ENCODE measurements at places on chromosomes 11 and 22.

- no peak overlapping the region for H3K27ac ChIP-seq
- H3K36me3 ChIP-seq = no peaks in the 10 kb centered on the region
- no peak for DNase-seq
- no peaks in the 10 kb centered on the region for H3K27me3 ChIP-seq
Measured at GRCh38 chr11:113967361-113967760, 7.5 kb upstream of the HTR3A start.

GRCh38 chr22:32682990-32683389 is 118.5 kb upstream of the TIMP3 start:
- H3K27me3 ChIP-seq = no peaks in the 10 kb centered on the region
- no peak for DNase-seq
- no peak overlapping the region for H3K27ac ChIP-seq

- DNase-seq = peak; percentile 67
- peaks cover 21% of the 10 kb centered on the region for H3K27me3 ChIP-seq
- H3K36me3 ChIP-seq = no peaks in the 10 kb centered on the region
- H3K27ac ChIP-seq = no peak overlapping the region
- peaks cover 11% of the 10 kb centered on the region for H3K4me1 ChIP-seq
Measured at GRCh38 chr11:36361901-36362391, 65.9 kb downstream of the PRR5L start.

DNA sequence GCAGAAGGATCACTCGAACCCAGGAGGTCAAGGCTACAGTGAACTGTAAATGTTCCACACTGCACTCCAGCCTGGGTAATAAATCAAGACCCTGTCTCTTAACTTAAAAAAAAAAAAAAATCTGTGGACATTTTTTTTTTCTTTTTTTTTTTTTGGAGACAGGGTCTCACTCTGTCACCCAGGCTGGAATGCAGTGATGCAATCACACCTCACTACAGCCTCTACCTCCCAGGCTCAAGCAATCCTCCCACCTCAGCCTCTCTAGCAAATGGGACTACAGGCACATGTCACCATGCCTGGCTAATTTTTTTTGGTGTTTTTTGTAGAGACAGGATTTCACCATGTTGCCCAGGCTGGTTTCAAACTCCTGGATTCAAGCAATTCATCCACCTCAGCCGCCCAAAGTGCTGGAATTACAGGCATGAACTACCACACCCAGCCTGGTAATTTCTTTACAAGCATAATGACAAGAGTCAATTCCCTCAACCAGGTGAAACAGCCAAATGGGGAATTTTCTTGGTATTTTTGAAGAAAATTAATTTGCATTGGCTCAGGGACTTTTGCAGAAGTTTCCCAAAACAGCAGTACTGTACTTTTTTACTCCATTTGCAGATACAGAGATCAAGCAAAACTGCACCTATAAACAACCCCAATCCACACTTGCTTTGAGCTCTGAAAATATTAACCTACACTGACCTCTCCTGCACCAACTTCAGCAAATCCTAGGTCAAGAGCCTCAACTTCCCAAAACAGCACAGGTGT is 44.0 kb downstream of the MRTFA start:
- H3K4me3 ChIP-seq = no peak overlapping the region
- H3K4me1 ChIP-seq = peaks cover 47% of the 10 kb centered on the region
- DNase-seq = no peak
- no peaks in the 10 kb centered on the region for H3K27me3 ChIP-seq
- H3K36me3 ChIP-seq = no peaks in the 10 kb centered on the region

Measured in cardiac muscle cell (in vitro differentiated cells and primary cell).